ENCODE measurements at places on chromosomes 16 and 17.

DNA sequence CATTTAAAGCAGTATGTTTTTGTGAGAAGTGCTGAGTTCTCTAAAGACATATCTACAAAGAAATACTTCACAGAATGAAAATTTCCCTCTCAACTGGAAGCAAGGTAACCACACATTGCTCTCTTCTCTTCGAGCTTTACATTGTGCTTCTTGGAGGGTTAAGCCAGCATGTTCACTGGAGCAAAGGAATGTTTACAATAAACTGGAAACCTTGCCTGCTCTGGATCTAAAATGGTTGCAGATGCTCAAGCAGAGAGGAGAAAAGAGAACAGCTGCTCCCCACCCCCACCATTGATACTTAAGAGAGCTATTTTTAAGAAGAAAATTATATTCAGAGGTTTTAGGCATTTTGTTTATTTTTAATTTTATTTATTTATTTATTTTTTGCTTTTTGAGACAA is 213.1 kb downstream of the CEP112 start:
- DNase-seq = no peak

- no peak for DNase-seq
Measured at GRCh38 chr17:68601565-68602288, 560 bp upstream of the FAM20A start.

DNA sequence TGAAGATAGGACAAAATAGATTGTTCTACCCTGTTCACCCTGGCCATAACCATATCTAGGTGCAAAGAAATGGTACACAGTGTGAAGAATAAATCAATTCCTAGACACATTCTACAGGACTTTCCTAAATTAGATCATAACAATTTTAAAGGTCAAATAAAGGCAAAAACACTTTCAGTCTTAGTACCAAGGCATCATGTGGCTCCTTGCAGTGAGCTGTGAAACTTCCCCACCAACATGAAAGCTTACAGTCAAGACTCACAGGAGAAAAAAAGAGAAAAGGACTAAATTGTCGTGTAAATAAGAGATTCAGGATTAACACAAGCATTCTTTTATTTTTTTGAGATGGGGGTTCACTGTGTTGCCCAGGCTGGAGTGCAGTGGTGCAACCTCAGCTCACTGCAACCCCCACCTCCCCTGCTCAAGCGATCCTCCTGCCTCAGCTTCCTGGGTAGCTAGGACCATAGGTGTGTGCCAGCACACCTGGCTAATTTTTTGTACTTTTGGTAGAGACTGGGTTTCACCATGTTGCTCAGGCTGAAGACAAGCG is 14.2 kb downstream of the NSMCE1 start:
- no peak for DNase-seq

DNA sequence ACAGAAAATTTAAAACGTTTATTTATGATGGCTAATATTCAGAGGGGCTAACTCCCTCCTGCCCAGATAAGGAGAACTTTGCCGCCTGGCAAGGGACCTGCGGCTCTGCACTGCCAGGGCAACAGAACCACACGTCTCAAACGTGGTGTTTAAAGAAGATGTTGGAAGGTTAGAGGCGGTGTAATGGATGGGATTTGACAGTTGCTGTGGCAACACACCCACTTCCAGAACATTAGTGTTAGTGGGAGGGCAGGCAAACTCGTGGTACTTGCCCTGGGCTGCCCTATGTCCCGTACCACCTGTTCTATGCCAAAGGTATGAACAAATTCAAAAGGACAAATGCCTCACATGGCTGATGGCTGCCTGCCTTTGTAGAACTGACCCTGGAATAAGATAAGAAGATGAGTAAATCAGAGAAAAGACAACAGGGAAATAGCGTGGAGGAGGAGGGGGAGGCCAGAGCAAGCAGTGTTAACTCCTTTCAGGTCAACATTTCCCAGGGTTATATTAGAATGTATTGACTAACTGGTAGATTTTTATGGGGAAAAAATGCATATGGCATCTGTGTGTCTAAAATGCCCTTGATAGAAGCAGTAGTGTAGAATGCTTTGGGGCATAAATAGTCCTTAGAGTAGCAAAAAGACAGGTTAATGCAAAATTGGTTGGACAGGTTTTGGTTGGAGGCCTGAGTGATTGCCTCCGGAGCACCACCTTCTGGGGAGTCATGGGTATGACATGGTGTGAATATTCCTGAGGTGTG is 30.8 kb downstream of the HLF start:
- peak; percentile 48 for DNase-seq

DNA sequence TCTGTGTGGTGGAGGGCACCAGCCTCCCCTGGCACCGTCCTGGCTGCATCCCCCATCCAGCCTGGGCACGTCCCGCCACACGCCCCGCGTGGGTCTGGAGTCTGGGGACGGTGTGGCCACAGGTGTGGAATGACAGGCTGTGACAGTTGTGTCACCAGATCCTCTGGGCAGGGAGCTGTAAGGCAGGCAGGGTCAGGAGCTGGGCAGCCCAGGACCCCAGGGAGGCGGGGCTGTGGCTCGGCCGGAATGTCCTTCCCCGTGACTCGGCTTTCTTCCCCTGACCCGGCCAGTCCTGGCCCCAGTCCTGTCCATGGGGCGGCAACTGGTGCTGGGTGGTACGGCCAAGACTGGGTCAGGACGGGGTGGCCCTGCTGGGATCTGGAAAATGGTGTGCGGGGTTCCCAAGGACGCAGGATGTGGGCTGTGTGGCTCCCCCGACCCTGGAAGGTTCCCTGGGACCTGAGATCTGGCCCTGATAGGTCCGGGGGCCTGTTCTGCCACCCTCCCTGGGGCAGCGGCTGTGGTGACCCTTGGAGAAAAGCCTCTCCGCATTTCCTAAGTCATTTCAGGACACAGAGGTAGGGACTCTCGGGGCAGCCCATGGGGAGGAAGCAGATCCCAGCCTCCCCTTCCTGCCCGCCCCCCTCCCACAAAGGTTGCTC is 3.3 kb upstream of the SLC16A3 start:
- no peak for DNase-seq

DNA sequence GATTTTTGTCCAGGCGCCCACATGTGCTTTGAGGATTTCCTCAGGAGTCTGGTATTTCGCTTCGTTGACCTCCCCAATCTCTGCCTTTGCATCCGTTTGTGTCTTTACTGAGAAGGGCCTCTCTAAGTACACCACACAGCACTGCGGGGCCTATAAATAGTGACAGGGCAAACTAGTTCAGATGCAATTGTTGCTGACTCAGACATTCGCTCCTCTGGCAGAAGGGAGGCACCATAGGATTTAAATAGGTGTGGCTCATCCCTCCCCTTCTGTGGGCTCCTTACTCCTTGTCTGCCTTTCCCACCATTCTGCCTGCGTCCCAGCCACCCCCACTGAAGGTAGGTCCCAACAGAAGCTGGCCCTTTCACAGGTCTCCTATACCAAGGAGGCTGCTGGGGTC is 192.3 kb downstream of the SHISA9 start:
- DNase-seq = no peak

DNA sequence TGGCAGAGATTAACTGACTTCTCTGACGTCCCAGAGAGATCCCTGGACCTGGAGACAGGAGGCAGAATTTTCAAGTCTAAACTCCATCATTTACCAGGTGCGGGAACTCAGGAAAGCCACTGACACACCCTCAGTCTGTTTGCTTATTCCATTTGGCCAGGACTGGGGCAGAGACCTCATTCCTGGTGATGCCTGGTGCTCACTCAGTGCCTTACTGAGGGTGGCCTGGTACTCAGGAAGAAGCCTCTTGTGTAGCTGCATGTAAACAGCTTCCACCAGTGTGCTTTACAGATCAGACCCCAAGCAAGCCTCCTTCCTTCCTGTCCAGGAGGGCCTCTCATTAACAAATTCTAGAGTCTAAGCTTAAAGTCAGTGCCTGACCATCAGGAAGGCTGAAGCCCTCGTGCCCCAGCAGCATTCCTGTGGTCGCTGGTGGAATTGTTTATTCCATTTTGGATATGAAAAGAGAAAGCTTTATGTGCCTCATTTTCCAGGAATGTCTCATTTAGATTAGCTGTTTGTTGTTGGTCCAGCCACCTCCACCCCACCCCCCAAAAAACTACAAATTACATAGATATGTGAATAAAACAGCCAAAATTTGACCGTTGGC is 236.1 kb upstream of the CDH5 start:
- peak; percentile 75 for DNase-seq

- no peak for DNase-seq
Measured at GRCh38 chr16:11536104-11536866, 50.4 kb downstream of the LITAF start.

DNA sequence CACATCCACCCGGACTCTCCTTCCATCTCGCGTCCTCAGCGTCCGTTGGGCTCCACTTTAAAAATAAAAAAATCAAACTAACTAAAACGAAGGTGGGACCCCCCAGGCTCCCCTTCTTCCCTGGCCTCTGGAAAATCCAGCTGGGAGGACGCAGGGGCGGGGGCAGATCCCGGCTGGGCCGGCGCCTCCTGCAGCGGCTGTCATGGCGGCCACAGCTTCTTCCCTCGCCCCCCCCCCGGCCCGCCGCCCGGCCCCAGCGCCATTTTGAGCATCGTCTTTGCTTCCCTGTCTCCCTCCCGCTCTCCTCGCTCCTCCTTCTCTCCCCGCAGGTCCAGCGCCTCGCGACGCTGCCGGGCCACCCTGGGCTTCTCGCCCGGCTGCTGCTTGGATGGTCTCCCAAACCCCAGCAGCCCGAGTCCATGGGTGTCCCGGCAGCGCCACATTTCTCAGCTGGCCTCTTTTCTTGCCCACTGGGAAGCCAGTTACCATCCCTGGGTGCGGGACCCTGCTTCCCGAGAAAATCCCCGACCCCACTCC is 3.3 kb downstream of the HOXB2 start:
- DNase-seq = peak; percentile 77

- peak; percentile 95 for DNase-seq
Measured at GRCh38 chr17:77423589-77424451, 283.1 kb downstream of the SEC14L1 start.

DNA sequence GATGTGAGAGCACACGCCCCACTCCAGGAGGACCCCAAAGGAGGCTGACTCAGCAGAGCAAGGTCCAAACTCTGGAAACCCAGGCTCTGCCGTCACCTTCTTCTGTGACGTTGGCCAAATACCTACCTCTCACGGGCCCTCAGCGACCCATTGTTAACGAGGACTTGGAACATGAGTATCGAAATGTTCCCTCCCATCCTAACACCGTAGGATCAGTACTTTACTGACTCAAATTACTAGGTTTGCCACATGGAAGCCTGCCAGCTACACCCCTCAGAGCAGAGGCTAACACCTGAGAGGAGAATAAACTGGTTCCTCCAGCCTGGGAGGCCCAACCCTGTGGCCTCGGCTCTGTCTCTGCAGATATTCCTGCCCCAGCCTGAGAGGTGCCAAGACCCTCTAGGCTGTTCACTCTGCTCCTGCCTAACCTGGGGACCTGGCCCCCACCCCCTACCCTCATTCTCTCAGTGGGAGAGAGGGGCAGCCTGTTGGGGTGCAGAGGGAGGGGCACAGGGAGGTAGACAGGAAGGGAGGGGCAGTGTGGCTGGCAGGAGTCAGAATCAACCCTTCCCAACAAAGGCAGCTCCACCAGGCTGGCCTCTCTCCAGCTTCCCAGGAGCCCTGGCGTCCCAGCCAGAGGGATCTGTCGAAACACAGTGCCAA is 4.4 kb downstream of the PITPNM3 start:
- DNase-seq = no peak

GRCh38 chr16:69836257-69836656 is 74.1 kb downstream of the WWP2 start:
- DNase-seq = no peak

DNA sequence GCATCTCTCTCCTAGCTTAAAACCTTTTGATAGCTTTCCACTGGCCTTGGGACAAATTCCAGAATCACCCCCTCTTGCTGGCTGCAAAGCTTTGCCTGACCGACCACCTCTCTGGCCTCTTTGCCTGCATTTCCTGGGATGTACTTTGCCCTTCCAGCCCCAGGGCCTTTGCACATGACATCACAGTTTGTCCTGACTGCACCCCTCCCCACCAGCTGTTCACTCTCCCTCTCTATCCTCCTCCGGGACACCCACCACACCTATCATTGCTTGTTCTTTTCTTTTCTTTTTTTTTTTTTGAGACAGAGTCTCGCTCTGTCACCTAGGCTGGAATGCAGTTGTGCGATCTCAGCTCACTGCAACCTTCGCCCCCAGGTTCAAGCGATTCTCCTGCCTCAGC is 7.9 kb downstream of the AANAT start:
- no peak for DNase-seq

DNA sequence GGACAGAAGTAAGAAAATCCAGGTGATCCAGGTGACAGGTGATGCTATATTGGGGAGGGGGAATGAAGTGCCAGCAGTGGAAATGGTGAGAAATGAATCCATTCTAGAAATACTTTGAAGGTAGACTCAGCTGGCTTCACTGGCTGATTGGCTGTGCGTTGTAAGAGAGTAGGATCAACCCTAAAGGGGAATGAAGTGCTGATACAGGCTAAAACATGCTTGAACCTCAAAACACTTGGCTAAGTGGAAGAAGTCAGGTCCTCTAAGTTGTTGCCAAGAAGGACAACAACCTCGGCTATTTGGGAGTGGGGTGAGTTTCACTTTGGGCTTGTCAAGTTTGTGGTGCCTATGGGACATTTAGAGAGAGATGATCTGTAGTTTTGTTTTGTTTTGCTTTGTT is 24.1 kb upstream of the SCNN1B start:
- no peak for DNase-seq

DNA sequence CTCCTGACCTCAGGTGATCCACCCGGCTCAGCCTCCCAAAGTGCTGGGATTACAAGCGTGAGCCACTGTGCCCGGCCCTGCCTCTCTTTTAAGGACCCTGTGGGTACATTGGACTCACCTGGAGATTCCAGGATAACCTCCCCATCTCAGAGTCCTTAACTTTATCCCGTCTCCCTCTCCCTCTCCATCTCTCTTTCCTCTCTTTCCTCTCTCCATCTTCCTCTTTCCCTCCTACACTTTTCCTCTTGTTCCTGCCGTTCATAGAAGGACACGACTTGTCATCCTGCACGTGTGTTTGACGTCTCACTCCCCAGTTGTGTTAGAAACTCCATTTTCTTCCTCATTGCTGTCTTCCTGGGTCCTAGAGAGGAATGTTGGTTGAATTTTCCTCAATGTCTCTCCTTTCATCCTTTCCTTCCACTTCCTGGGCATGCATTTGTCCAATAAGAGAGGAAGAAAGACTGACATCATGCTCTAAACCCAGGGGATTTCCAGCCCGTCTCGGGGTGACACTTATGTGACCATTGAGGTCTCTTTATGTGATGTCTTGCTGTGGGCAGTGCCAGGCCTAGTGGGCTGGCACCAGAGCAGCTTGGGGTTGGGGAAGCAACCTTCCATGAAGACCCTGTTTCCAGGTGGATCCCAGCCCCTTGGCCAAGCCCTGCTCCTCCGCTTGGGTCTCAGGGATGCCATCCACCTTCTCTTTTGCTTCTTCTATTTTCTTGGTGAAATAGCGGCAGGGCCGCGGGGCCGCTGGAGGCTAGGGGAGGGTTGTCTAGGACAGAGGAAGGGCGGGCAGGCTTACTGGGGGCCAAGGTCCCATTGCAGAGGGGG is 39.8 kb upstream of the IRF8 start:
- no peak for DNase-seq

Measured in astrocyte of the spinal cord (primary cell).